ENCODE measurements at places on chromosomes 2 and 18.

GRCh38 chr18:42157420-42157819 is 202.4 kb downstream of the PIK3C3 start:
- no peak for DNase-seq

GRCh38 chr2:20469595-20469994 is 22.7 kb downstream of the RHOB start:
- no peak for DNase-seq

- DNase-seq = no peak
Measured at GRCh38 chr2:150561076-150561475, 73.6 kb upstream of the RND3 start.

DNA sequence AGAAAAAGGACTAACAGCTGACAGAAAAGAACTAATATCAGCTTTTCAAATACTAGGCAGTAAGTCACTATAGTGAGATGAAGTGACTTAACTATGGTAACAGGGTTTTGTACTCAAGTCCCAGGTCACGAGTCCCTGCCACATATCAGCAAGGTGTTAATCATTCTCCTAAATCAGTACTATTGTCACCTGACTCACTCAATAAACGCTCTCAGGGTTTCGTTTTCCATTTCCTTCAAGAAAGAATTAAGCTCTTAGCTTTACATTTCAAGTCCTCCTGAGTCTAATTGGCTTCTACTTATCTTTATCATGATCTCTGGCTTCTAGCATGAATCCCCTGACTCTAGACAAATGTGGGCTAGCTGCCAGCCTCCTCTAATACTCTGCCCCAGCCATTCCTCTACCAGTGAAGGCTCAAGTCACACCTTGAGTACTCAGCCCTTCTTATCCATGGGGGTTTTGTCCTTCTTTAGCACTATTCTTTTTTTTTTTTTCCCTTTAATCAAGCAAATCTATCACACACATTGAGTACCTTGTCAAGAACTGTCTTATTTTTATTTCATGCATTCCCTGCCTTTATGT is 20.0 kb downstream of the BUB1 start:
- no peak for DNase-seq

- DNase-seq = peak; percentile 23
Measured at GRCh38 chr2:37523814-37524362, 147.6 kb downstream of the CDC42EP3 start.
